Stimulated activated CD8-positive, alpha-beta memory T cell treated with anti-CD3 and anti-CD28 coated beads, Interleukin-15, amount 100 ng/mL, for 4 hours (primary cell): ENCODE measurements at places on chromosomes 2 and 18.

GRCh38 chr18:58911766-58912165, 47.1 kb downstream of the ZNF532 start:
- DNase-seq = no peak

DNA sequence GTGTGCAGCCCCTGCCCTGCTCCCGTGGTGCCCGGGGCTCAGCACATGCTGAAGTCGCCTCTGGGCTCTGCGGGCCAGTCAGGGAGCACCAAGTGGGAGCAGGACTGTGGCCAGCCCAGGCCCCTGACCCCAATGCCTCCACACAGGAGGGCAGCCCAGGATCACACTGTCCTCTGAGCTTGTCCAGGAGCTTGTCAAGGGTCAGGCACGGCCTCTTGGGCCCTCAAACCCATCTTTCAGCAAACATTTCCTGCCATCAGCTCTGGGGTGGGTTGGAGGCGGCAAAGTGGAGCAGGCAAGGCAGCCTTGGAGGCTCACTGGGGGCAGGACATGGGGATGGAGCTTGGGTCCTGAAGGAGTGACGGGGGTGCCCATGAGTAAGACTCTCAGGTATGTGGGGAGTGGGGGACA, 10.3 kb downstream of the SNED1 start:
- DNase-seq = no peak

DNA sequence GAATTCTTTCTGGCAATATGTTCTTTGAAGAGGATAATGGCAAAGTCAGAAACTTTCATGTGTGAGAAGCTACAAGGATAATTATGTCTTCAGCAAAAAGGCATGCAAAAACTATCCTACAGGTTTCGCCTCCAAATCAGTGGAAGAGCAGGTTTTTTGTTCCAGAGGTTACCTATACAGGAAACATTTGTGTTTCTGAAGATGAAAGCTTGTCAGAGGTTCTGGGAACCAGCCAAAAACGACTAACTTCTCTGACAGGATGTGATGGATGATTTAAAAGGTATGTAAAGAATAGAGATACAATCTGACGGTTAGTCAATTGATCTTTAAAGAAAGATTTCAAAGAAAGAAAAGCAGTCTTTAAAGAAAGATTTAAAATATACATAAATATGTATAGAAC, 37.6 kb downstream of the RND3 start:
- no peak for DNase-seq

DNA sequence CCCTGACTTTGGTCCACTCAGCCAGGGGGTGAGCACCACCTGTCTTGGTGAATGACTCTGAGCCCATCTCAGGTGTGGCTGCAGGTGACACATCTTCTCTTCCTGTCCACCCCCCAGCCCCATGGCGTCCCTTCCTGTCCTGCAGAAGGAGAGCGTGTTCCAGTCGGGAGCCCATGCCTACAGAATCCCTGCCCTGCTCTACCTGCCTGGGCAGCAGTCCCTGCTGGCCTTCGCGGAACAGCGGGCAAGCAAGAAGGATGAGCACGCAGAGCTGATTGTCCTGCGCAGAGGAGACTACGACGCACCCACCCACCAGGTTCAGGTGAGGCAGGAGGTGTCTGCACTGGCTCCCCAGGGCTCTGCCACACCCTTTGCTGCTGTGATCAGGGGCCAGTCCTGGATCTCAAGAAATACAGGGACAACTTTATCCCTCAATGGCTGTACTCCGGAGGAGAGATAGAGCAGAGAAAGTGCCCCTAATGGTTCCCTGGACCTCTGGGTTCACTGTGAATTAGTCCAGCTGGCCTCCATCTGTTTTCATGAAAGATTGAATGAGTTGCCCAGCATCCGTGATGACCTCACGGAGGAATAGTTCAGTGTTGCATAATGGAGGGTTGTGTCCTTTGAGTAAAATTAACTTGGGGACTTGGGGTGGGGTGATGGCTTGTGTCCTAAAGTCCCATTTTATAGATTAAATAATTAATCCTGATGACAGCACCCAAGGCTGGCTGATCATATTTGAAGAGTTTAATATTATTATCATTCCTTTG, at the start of gene NEU2:
Gene NEU2, plus strand, starts transcription at position 122 of the 770 bp plus-strand sequence. Its CDS starts 0 bp downstream, at position 122.
- no peak for DNase-seq

DNA sequence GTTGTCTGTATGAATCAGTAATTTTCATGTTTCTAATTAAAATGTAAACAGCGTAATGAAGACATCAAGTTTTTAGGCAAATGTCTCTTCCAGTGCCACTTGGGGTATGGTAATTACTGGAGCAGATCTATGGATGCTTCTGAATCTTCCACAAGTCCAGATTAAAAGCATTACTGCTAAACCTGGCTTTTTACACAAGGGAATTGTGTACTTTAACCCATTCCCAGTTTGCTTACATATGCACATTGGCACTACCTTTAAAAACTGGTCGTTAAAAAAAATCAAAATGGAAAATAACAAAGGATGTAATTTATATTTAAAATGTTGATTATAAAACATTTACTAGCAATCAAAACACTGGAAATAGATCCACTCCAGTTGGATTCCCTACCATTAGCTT, 19.7 kb downstream of the FIGN start:
- DNase-seq = no peak

DNA sequence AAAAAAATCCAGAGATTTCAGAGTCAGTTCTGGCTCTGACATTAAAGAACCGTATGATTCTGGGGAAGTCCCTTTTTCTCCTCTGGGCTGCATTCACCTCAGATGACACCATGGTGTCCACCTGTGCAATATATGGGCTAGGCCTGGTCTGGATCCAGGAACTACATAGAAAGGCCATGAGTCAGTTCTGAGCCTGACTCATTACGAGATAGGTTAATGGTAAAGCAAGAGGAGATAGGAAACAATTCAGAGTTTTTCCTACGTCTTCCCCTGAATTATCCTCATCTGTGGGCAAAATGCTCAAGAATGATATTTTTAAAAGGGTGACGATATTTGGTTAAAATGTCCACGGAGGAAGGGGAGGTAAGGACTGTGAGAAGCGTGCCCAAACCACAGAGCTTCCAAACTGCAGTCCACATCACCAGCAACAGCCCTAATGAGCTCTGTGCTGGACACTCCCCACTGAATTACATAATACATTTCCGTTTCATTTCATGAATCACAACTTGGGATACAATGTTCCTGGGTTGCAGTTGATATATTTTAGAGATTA, 180.1 kb upstream of the OSR1 start:
- DNase-seq = no peak

- no peak for DNase-seq
These were observed 33.7 kb upstream of the KYNU start for GRCh38 chr2:142843731-142844130.

DNA sequence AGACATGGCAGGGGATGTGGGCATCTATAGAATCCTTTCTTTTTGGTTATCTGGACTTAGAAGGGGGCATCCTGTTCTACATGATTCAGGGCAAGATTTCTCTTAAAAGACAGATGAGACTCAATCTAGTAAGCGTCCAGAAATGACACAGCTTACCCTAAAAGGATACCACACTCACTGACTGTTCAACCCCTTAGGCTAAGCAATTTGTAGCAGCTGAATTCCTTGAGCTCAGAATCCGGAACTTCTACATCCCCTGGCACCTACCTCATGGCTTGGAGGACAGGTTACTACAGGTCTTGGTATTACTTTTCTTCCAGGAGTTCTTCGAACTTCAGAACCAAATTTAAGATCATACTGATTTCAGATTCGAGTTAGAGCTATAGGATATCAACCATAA, 138.4 kb downstream of the LAMA3 start:
- no peak for DNase-seq

- no peak for DNase-seq
These were observed 29.9 kb downstream of the PELI1 start for GRCh38 chr2:64114063-64114911.

DNA sequence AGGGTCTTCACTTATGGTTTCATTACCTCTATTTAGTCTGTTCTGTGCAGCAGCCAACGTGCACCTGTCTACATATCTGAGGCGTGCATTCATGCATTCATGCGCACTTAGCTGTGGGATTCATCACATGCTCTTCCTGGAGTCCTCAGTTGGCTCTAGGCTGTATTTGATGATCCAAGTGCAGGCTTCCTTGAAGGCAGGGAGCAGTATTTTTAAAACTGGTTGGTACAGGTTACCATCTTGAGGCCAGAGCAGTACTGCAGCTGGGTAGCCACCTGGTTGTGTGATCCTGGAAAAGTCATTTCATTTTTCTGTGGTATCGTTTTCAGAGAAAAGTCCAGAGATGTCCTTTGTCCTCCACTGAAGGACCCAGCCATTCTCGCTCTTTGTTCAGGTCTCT, 109.8 kb downstream of the EN1 start:
- DNase-seq = no peak

GRCh38 chr2:145157741-145158591, 638.0 kb upstream of the ZEB2 start:
- DNase-seq = no peak

DNA sequence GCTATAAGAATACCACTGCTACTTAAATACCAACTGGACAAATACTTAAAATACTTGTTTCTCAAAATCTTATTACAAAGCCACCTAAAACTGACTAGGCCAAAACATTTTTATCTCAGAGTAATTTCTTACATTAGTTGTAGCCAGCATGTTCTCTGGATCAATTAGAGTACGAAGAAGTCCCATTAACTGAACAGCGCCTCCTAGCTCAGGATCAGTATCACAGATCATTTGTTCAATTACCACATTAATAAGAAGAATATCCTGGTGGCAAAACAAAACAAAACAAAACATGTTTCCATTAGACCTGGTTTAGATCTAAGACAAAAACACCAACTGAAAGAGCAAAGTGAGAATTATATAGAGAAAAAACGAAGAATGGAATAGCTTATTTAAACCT, 36.0 kb downstream of the PPP4R3B start:
- DNase-seq = no peak

GRCh38 chr18:50199921-50200320, 5.0 kb upstream of the MYO5B start:
- no peak for DNase-seq

DNA sequence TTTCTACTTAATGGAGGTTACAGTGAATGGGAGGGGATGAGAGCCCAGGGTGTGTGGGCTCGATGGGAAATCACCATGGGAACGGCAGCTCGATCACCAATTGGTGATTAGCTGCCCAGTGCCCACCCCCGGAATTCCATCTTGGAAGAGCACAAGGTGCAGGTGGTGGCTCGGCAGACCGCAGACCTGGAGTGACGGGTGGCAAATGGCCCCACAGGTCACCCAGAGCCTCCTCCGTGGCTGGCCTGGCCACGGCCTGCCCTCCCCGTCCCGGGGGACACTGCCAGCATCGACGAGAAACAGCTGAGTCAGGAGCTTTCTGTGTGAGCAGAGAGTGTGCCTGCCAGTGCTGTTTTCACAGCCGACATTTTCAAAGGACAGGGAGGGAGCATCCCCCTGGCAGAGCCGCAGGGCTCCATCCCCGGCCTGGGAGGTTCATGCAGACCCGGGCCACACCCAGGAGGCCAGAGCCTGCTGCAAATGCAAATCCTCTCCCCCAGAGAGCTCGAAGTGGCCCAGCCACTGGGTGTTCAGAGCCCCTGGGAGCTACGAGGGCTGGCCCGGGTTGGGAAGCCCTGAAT, 176.4 kb upstream of the MYT1L start:
- DNase-seq = no peak

- no peak for DNase-seq
These were observed 146.1 kb upstream of the SATB2 start for GRCh38 chr2:199603721-199604291.

DNA sequence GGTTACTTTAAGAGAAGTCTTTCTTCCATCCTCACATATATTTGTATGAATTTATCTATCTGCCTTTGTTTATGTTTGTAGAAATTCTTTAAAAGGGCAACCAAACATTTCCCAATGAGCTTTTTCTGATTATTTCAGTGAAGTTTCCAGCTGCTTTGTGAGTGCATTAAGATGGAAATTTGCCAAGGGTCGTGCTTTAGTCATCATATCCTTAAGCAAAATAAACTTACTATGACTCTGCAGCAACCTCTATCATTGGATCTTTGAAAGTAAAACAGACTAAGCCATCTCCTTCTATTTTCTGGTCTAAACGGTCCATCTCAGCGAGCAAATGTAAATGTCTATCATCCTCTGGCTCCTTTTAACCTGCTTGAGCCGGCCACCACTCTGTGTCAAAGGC, 489.3 kb downstream of the SOX11 start:
- DNase-seq = no peak

DNA sequence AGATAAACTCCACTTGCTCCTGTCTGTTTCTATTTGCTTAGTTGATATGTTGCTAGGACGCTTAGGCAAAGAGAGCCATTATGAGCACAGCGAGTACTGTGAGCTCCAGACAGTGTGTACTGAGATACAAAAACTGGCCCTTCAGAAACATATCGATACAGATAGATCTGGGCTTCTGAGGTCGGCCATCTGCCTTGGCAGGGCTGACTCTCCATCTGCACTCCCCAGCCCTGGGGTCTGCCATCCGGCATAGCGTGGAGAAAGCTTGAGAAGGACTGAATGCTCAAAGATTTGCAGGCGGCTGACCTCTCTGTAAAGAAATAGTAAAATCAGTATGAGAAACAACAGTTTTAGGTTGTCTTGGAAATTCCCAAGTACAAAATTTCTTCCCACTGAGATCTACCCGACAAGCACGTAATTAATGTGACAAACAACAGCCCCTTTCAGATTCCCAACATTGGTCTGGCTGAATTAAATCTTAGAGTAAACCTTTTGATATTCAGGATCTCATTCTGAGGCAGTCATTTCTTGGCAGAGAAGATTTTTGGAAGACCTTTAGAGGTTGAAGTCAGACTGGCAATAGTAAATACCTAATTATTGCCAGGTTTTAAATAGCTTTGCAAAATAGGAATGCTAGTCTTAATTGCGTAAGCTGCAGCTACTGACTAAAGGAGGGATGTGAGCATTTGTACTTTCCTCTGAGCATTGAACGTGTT, 127.4 kb downstream of the CHST9 start:
- DNase-seq = no peak

- no peak for DNase-seq
These were observed 4.4 kb upstream of the SAG start for GRCh38 chr2:233303252-233303651.

- DNase-seq = no peak
These were observed 229.3 kb downstream of the RAB3GAP1 start for GRCh38 chr2:135281379-135281778.

DNA sequence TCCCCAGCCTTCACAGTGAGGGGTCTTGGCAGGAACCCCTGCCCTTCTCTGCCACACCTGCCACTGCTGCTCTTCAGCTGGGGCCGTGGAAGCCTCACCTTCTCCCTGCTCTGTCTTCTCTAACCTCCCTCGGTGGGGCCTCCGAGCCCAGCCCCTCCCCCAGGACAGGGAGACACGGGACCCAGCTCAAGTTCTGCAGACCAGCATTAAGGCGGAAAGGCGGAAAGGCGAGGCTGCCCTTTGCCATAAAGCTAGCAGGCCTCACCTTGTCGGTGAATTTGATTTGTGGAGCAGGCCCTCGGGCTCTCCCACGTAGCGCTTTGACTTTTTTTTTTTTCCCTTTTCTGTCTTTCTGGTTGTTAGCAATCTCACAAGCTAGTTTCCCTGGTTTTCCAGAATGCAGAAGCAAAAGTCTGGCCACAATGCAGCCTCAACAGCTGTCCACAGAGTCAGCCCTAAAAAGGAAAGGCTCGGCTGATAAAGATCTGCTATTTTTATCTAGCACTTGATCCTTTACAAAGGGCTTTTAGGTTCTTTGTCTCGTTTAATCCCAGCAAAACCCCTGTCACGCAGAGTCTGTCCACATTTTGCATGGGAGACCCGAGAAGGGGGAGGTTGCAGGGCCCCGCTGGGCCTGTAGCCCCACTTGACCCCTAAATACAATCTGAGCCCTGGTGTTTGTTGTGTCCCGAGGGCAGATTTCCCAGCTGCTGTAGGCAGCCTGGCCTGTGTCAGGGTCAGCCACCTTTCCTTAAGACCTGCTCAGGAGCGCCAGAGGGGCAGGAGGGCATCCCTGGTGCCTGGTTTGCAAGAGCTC, 6.0 kb downstream of the ITM2C start:
- no peak for DNase-seq

- no peak for DNase-seq
These were observed 22.3 kb upstream of the ITM2C start for GRCh38 chr2:230842473-230842872.
